ENCODE measurements at places on chromosomes 5 and 9.

- peak; percentile 76 for DNase-seq
These were observed 316.3 kb downstream of the MCTP1 start for GRCh38 chr5:94968507-94969095.

DNA sequence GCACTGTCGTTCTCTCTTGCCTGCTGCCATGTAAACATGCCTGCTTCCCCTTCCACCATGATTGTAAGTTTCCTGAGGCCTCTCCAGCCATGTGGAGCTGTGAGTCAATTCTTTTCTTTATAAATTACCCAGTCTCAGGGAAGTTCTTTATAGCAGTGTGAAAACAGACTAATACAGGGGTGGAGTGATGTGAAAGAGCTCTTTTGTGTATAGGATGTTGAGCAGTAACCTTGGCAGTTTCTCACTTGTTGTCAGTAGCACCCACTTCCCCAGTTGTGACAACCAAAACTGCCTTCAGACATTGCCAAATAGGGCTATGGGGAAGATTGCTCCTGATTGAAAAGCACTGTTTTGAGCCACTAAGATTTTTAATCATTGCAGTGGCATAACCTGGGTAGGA is 552.2 kb upstream of the ZNF462 start:
- DNase-seq: no peak

GRCh38 chr9:130949188-130950038 is 10.4 kb upstream of the FIBCD1 start:
- no peak for DNase-seq

DNA sequence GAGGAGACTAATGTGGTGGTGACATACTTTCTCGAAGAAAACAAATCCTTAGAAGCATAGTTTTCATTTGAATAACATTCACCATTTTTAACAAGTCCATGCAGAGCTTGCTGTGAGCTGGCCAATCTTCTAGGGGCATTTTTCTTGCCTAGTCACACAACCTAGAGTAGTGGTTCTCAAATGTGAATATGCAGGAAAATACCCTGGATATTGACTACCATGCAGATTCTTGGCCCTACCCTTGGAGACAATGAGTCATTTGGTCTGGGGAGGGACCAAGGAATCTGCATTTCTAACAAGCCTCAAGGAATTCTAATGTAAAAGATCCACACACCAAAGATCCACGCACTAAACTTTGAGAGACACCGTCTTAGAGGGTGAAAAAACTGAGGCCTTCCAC is 23.5 kb downstream of the GDNF start:
- no peak for DNase-seq

GRCh38 chr5:78523314-78524193 is 125.0 kb downstream of the LHFPL2 start:
- no peak for DNase-seq

DNA sequence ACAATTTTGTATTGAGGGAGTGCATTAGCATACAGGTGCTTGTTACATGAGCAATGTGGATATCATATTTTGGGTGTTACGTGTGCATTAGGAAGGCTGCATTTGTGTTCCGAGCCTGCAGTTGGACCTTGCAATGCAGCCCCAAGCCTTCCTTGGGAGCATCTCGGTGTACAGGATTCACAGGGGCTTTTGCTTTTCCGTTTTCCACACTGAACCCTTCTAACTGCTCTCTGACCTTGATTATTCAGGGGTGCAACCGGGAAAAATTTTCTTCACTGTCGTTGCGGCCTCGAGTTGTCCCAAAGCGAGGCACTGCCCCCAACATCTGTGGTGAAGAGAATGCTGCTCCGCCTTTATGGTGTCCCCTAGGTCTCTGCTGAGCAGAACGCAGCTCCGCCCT is 80.1 kb upstream of the PLEKHG4B start:
- no peak for DNase-seq

GRCh38 chr5:18105449-18105848 is 471.2 kb downstream of the TAF11L14 start:
- no peak for DNase-seq

DNA sequence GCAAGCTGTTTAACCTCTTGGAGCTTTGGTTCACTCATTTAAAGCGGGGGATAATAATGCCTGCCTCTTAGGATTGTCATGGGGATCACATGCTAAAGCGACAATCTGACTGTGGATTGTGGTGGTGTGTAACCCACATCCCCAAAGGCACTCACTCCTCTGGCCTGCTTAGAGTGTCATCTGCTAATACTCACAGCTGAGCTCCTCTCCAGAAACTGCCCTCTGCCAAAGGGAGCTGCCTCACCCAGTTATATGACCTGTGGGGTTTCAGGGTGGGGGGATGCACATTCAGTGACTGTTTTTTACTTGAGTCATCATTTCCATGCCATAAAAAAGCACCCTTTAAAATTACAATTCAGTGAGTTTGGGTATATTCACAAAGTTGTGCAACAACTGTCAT is 110.0 kb upstream of the SPOCK1 start:
- DNase-seq: no peak

DNA sequence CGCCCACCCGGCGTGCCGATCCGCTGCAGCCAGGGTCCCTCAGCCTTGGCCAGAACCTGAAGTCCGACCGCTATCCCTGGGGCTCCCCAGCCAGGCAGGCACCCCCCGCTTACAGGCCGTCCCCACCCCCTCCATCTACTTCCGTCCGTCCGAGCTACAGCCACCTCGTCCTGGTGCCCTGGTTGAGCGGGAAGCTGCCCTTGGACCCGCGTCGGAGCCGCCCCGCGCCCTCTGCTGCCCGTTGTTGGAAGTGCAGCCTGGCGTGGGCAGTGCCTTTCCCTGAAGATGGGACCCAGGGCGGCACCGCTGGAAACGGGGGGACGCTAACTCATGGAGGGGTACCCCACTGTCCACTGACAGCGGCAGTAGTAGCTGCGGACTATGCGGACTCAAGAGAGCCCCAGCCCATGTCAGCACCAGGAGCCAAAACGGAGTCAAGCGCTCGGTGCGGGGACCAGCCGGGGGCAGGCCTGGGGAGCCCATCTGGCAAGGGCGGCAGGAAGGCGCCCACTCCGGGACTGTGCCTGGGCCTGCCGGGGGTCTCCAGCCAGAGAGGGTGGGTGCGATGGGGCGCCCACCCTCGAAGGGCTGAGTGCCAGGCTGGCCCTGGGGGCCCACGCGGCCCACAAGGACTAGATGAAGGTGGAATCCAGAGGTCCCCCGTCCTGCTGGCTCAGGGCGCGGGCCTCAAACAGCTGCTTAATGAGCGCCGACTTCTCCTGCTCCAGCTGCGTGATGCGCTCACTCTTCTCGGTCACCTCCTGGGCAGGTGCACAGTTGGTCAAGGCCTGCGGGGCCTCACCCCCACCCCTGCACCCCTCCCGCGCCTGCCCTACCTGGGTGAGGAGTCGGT is 6.1 kb downstream of the SAPCD2 start:
- DNase-seq: peak; percentile 56

- peak; percentile 59 for DNase-seq
These were observed 62.8 kb downstream of the PFDN1 start for GRCh38 chr5:140239939-140240700.

- DNase-seq: no peak
These were observed 245.4 kb upstream of the FBXL7 start for GRCh38 chr5:15254607-15255006.

- no peak for DNase-seq
These were observed 173.5 kb upstream of the FBXL7 start for GRCh38 chr5:15326471-15326870.

DNA sequence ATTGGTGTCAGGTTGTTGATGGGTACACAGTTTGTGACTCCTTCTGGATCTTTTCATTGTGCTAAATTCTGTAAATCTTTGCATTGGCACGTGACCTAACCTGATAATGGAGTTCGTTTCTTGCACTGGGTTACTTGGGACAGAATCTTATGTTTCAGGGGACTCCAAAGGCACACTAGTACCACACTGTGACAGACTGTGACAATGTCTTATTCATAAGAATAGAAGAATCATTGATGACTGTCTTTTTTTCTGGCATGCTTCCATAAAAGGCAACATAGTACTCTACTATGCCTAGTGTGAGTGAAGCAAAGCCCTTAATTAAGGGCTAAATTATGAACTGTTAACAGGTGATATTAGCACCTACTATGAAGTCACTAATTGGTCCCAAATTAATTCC is 35.4 kb upstream of the RICTOR start:
- no peak for DNase-seq

- peak; percentile 33 for DNase-seq
These were observed 24.3 kb upstream of the ENHO start for GRCh38 chr9:34546834-34547827.

DNA sequence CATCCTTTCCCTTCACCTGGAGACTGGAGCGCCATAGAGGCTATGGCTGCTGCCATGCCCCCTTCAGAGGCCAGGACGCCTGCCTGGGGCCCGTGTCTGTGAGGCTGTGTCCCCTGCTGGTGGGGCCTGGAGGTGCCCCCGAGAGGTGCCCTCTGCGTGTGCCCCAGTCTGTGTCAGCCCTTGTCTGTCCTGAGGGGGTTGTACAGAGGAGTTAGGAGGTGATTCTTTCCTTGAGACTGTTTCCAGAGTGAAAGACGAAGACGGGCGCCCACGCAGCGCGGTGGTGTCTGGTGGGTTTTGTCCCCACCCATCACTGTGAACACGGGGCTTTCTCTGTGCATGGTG is 24.6 kb downstream of the TRAF2 start:
- DNase-seq: no peak

DNA sequence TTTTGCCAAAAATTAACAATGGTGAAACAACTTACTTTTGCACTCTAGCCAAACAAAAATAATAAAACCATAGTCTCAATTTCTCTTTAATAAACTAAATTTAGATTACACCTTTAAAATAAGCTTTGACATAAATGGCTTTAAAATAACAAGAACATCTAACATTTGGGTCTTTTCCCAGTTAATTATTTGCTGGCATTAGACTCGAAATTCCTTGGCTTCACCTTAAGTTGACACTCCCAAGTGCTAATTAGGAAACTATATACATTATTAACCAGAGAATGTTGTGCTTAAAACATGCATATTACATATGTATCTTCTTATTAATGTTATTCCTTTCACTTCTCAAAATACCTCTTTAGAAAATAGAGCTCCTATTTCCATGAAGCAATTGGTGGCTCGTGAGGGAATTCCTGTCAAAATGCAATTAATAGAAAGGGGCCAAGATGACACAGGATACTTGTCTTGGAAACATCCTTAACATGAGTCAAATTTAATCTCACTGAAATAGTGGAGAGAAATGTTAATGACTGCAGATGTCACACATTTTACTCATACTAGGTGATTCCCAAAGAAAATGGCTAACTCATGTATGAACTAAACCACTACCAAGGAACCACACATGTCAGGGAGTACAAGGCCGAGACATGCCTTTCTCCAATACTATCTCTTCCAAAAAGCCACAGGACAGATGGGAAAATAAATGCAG is 932.9 kb upstream of the DMAC1 start:
- no peak for DNase-seq

DNA sequence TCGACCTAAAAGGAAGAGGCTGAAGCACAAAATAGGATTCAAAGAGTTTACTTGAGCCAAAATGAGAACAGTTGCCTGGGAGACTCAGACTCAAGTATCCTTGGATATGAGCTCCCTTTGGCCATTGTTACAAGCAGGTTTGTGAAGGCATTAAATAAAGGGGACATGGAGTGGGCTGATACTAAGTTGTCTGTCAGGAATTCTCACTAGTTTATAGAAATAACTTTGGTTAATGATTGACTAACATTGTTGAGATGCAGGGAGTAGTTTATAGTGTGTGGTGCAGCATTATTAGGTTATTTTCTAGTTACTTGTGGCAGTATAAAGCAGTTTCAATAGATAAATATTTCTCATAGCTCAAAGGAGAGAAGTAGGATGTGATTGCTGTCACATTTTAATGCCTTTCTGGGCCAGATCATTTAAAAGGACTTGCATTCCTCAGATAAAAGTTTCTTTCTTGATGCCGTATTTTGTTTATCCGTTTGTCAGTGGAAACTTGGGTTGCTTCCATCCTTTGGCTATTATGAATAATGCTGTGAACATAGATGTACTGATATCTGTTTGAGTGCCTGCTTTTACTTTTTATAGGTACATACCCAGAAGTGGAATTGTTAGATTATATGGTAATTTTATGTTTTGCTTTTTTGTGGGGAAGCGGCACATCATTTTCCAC is 9.1 kb downstream of the AP3S1 start:
- no peak for DNase-seq

GRCh38 chr9:6171667-6172066 is 43.9 kb upstream of the IL33 start:
- DNase-seq: no peak

DNA sequence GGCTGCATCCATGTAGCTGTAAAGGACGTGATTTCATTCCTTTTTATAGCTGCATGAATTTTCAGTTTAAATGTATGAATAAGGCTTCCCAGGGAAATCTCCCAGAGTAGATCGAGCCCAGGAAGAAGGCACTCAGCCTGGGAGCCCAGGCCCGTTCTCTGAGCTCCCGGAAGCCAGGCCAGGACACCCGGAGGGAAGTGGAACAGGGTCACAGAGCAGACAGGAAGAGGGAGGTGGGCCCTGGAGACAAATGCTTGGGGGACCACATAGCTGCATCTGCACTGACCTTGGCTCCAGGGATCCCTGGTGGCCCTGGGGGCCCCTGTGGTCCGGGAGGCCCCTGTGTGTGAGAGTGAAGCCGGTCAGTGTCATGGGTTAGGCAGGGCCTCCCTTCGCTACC is 19.7 kb upstream of the PHYKPL start:
- no peak for DNase-seq

DNA sequence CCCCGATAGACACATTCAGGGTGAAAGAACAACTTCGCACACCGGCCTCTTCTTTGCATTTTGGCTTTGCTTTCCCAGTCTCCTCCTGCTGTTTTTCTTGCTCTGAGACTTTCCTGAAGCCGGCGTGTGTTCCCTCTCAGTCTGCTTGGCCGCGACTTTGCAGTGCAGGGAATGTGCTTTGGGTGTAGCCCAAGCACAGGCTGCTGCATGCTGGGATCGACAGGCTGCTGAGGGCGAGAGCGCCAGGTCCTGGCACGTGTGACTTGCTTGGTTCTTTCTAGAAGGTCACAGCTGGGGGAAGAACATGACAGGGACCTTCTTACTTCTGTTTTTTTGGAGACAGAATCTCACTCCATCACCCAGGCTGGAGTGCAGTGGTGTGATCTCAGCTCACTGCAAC is 40.6 kb downstream of the TENT4A start:
- no peak for DNase-seq

- DNase-seq: no peak
These were observed 34.0 kb downstream of the CCNJL start for GRCh38 chr5:160278343-160278742.

DNA sequence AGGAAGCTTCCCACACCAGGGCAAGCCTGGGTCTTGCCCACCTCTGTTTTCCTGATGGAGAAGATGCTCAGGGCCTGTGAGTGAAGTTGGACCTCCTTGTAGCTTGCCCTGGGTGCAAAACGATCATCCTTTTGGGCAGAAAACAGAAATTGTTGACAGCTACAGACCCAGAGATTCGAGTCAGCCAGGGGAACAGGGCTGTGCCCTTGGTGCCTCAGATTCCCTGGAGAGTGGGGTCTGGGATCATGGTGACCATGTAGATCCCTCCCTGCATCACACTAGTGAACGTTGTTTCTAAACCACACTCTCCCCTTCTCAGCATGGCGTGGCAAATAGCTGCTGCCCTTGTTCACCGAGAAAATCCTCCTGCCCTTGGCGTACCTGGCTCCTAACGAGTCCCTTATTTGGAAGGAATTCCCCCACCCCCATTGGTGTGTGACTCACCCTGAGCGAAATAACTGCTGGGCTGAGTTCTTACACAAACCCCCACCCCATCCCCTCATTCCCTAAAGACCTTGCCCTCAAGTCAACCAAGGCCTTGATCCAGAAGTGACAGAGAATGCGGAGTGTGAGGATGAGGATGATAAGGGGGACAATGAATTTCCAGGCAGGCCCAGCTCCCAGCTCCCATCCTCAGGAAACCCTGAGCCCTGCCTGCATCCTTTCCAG is 1.1 kb upstream of the DCANP1 start:
- DNase-seq: no peak

- DNase-seq: no peak
These were observed 76.6 kb upstream of the DAB2 start for GRCh38 chr5:39501397-39501796.
